CD4-positive, alpha-beta T cell treated with Interleukin-15 for 4 hours (primary cell): ENCODE measurements at places on chromosomes 16 and 17.

- no peak for DNase-seq
Measured at GRCh38 chr17:81794509-81794908, 9.4 kb upstream of the GCGR start.

- no peak for DNase-seq
Measured at GRCh38 chr16:24189941-24190340, 66.2 kb upstream of the CACNG3 start.

DNA sequence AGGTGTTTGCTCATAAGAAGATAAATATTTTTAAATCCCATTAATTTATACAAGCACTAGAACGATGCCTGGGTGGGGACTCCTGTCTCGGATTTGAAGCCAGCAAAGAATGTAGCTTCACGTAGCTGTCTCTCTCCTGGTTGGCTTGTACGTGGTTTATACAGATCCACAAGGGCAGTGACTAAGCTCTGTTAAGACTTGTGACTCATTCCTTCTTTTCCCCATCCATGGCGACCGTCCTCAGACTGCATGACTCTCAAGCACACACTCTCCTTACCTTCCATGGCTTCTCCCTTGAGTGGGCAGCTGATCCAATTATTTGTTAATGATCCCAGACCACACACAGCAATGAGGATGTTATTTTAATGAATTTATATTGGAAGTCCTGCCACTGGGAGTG lies 679.7 kb upstream of the SOX9 start:
- DNase-seq, result no peak

DNA sequence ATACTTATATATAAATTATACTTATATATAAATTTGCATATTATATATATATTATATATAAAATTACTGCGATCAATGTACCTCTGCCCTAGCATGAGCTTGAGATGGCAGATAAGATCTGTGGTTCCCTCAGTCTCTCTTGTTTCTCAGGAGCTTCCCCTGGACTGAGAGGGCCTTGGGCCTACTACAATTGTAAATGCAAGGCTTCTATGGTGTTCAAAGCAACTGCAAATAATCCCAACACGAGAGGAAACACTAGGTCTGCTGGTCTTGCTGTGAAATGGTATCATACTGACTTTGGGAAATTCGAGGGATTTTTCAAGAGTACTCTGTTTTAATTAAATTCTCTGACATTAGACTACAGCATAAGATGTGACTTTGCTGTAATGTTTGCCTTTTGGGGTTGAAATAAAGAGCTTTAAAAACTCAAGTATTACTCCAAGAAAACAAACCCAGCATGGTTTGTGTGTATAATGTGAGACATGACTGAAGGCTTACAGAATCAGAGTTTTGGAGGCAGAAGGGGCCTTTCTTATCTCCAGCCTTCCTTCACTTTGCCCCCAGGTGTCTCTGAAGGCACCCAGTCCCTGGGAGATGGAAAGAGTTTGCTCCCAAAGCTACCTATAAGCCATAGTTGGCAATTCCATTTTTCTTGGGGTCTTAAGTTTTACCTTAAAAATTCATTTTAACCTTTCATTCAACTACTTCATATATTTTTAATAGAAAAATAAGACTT lies 24.2 kb downstream of the ACSM1 start:
- DNase-seq, result no peak

DNA sequence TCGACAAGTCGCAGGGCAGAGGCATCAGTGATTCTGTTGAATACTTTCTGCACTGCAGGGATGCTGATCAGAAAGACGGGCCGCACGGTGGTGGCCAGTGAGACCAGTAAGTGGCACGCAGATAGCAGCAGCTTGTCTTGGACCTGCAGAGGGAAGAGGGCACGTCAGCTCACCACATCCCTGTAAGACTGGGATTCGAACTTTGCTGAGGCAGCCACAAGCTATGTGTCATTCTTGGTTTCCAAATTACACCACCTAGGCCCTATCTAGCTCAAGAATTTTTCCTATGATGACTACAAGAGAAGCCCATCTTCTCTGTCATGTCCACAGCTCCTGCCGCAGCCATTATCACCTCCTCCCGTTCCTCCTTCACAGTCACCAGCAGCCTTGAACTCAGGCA lies 49.4 kb upstream of the GSG1L start:
- no peak for DNase-seq

- no peak for DNase-seq
Measured at GRCh38 chr17:78294776-78295175, 63.3 kb downstream of the TMEM235 start.

- DNase-seq, result no peak
Measured at GRCh38 chr16:35689764-35690163, 2230.4 kb downstream of the TP53TG3F start.

GRCh38 chr17:45645330-45645729 lies 138.8 kb upstream of the CRHR1 start:
- DNase-seq, result no peak

- no peak for DNase-seq
Measured at GRCh38 chr17:34154961-34155730, 99.9 kb upstream of the CCL2 start.
